ENCODE measurements at places on chromosomes 2 and 18.

- DNase-seq = no peak
Observed at GRCh38 chr18:38718365-38718901, 1152.8 kb upstream of the CELF4 start.

DNA sequence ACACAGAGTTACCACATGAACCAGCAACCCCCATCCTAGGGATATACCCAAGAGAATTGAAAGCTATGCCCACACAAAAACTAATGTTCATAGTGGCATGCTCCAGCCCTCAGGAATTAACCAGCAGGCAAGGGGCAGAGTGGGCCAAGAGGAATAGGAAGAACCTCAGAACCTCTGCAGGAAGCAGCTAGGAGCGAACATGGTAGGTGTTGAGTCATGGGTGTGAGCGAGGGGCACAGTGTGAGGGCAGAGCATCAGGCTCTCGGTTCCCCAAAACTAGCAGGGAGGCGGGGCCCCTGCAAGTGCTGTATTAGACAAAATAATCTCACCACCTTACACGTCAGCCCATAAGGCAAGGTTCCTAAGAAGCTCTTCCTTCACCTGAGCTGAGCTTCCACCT, 5.6 kb upstream of the RUFY4 start:
- DNase-seq = no peak

- DNase-seq = peak; percentile 26
Observed at GRCh38 chr2:43184339-43184895, 42.0 kb downstream of the ZFP36L2 start.

DNA sequence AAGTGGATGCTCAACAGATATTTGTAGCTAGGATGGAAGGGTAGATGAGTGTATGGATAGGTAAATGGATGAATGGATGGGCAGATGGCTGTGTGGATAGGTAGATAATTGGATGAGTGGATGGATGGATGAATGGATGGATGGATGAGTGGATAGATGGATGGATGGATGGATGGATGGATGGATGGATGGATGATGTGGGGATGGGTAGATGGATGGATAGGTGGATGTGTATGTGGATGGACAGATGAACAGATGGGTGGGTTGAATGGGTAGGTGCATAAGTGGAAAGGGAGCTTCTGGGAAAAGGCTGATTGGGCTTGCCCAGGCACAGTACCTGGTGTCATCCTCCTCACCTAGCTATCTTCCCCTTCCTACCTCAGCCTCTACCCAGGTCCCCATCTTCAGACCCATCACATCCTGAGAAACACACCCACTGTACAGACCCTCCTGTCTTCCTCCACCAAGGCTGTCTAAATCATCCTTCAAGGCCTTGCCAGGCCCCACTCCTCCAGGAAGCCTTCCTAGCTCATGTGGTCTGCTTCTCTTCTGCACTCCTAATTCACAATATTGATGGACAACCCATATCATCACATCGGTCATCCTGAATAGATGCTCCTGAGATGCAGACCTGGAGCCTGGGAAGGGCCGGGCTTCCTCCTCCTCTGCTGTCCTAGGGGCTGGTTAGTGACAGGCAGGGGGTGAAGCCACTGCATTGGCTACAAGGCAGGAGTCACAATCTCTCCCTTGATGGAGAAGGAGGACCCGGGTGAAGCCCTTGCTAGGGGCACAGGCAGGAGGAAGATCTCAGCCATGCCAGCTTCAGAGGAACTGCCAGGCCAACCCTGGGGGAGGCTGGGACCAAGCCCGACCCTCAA, 49.4 kb downstream of the SMAD7 start:
- no peak for DNase-seq

DNA sequence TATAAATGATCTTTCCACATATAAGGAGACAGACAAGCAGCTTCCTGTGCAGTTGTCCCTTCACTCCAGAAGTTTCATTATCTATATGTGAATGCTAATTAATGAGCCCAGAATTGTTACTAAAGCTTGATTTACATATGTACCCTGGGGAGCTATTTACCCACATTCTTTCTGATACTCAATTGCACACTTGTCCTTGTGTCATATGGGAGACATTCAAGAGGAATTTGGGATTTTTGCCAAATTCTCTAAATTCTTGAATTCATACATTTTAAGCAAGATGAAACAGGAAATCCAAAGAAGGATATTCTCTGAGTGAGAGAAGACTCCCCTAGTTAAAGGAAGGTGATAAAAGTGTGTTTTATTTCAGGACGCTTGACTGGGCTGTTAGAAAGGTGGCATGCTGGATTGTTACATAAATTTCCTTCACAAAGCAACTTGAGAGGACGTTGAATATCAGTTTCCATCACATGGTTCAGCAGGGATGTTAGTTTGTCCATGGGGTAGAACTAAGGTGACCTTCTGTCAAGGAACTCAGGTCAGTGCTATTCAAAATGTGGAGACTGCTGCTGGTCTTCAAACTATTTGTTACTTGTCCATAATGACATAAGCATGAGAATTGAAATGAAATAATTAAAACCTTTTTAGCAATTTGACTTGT, 368.2 kb downstream of the IRS1 start:
- DNase-seq = no peak

- DNase-seq = no peak
Observed at GRCh38 chr2:66095820-66096345, 339.0 kb upstream of the MEIS1 start.

- DNase-seq = no peak
Observed at GRCh38 chr2:166651080-166651675, 157.1 kb upstream of the SCN7A start.

DNA sequence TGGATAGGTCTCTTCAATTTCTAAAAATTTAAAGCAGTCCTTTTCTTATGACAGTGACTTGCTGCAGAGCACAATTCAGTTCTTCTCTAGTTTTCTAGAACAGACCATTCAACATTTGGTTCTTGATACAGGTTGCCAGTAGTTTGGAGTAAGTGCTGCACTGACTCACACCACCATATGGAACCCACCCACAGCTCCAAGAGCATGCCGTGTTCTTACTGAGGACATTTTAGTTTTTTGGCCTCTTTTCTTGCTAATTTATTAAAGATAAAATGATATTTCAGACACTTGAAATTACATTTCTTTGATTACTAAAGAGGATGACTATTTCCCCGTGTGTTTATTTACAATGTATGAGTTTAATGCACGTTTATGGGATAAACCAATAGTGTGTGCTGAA, 120.0 kb downstream of the COL4A4 start:
- DNase-seq = no peak

GRCh38 chr2:160541745-160542144, 48.1 kb upstream of the RBMS1 start:
- DNase-seq = no peak

- DNase-seq = no peak
Observed at GRCh38 chr18:9685615-9685890, 22.5 kb upstream of the RAB31 start.

GRCh38 chr2:98654699-98655495, 46.5 kb downstream of the UNC50 start:
- DNase-seq = no peak

DNA sequence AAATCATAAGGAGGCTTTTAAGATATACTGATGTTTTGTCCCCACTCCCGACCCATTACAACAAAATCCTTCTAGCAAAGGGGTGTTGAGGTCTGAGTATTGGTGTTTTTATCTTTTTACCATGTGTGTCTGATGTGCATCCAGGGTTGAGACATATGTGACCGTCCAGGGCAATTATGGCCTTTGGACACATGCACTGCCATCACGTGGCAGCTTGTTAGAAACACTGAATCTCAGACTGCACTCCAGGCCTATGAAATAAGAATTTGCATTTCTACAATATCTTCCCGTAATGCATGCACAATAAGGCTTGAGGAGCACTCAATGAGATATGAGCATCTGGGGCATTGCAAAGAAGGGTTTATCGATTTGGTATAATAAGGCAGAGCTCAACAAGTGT, 235.1 kb upstream of the ZNF804A start:
- peak; percentile 12 for DNase-seq

DNA sequence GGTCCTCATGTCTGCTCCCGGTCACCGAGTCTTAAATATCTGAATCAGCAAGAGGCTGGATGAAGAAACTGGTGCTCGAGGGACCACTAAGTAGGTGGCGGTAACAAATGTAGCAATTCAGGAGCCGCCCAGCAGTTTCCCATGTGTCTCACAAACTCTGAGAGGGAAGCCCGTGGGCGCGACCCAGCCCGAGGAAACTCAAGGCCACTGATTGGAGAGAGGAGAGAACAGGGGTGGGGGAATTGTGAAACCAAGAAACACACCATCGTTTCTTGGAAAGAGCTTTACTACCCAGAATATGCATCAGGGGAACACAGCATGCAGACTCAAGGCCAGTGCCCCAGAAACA, 10.8 kb downstream of the MLPH start:
- DNase-seq = no peak

- DNase-seq = peak; percentile 28
Observed at GRCh38 chr2:151878655-151879563, 50.7 kb upstream of the ARL5A start.

- DNase-seq = no peak
Observed at GRCh38 chr18:396556-396955, 103.9 kb downstream of the COLEC12 start.

- no peak for DNase-seq
Observed at GRCh38 chr18:23331091-23331920, 121.8 kb upstream of the RIOK3 start.

- peak; percentile 6 for DNase-seq
Observed at GRCh38 chr2:25794544-25795276, 83.6 kb downstream of the ASXL2 start.
